Activated gamma-delta T cell treated with Interleukin-2 at 50 U/mL for 16 hours (primary cell): ENCODE measurements at places on chromosomes 16 and 17.

DNA sequence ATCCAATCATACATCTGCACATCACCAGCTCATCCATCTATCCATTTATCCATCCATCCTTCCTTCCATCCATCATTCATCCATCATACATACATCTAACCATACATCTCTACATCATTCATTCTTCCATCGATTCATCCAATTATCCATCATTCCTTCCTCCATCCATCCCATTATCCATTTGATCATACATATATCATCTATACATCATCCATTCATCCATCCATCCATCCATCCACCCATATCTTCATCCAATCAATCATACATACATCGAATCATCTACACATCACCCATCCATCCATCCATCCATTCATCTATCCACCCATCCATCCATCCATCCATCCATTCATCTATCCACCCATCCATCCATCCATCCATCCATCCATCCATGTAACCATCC lies 29.3 kb upstream of the STH start:
- no peak for DNase-seq

DNA sequence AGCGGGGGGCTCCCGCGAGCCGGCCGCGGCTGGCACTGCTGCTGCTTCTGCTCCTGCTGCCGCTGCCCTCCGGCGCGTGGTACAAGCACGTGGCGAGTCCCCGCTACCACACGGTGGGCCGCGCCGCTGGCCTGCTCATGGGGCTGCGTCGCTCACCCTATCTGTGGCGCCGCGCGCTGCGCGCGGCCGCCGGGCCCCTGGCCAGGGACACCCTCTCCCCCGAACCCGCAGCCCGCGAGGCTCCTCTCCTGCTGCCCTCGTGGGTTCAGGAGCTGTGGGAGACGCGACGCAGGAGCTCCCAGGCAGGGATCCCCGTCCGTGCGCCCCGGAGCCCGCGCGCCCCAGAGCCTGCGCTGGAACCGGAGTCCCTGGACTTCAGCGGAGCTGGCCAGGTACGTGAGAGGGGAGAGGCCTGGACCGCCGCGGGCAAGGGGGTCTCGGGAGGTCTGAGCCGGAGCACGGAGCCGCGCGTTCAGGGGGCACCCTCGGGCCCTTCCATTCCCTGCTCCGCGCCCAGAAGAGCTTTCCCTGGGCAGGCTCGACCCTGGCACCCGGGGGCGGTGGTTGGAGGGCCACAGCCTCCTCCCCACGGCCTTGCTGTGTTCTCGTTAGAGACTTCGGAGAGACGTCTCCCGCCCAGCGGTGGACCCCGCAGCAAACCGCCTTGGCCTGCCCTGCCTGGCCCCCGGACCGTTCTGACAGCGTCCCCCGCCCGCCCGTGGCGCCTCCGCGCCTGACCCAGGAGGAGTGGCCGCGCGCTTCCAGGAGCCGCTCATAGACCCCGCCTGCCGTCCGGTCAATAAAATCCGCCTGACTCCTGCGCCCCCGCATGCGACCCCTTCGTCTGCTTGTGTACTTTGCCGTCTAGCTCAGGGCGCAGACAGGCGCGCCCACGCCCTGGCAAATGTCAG lies 591 bp downstream of the NPW start:
- DNase-seq: no peak

DNA sequence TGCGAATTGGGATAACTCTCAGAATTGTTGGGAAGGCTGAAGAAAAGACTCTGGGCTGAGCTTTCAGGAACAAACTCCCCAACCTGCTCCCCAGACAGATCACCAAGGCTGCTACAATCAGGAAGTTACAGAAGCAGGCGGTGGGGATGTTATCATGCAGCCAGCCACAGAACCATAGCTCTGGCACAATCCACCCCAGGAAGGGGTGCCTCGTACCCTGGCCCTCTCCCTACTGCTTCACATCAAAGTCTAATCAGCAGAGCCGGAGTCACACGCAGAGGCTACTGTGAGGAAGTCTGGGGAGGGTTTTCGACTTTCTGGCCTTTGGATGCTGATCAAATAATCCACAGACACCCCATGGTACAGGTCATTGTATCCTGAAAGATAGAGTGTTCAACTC lies 86.8 kb downstream of the NTN1 start:
- no peak for DNase-seq

DNA sequence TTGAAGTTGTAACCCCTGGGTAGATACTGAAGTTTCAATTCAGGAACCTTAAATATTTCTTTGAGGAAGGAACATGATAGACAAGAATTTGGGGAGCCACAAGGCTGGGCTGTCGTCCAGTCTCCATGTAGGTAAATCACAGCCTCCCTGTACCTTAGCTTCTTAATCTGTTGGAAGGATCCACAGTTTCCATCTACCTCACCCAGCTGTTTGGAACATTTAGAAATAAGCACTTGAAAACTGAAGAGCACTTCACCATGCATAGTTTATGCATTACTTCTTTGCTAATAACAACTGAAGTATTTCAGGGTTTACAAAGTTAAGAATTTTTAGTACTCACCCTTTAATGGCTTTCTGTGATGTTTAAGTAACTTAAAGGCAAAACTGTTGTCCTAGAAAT lies 17.2 kb downstream of the TXNDC11 start:
- DNase-seq: no peak

DNA sequence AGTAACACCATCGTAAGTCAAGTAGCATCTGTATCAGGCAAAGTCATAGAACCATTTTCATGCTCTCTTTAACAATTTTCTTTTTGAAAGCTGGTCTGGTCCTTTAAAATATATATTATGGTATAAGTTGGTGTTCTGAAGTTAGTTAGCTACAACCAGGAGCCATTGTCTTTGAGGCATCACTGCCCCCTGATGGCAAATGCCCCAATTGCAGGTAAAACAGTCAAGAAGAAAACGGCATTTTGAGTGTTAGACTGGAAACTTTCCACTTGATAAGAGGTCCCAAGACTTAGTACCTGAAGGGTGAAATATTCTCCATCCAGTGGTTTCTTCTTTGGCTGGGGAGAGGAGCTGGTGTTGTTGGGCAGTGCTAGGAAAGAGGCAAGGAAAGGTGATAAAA lies 14.1 kb downstream of the TP53 start:
- no peak for DNase-seq

GRCh38 chr16:15682105-15682570 lies 32.1 kb downstream of the NDE1 start:
- DNase-seq: no peak

GRCh38 chr17:15490634-15491261 lies 23.3 kb upstream of the CDRT4 start:
- DNase-seq: no peak

- peak; percentile 31 for DNase-seq
Observed at GRCh38 chr16:77191259-77191969, 424 bp downstream of the MON1B start.

GRCh38 chr16:85824161-85825135 lies 25.0 kb downstream of the COX4I1 start:
- DNase-seq: no peak

DNA sequence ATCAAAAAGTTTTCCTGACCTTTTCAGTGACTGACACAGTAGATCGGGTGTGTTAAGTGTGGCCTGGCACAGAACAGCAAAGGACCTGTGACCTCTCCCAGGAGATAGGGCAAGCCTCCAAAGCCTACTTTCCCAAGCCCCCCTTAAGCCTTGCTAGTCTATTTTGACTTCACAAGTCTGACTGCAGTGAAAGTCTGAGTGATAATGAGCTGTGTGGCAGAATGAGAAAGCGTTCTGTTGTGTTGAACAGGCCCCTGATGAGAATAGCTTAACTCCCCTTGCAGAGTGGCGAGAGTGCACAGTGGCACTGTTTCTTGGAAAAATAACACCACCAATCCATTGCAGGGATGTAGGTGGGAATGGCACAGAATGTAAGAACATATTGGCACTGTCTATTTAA lies 32.8 kb downstream of the MMD start:
- DNase-seq: no peak

DNA sequence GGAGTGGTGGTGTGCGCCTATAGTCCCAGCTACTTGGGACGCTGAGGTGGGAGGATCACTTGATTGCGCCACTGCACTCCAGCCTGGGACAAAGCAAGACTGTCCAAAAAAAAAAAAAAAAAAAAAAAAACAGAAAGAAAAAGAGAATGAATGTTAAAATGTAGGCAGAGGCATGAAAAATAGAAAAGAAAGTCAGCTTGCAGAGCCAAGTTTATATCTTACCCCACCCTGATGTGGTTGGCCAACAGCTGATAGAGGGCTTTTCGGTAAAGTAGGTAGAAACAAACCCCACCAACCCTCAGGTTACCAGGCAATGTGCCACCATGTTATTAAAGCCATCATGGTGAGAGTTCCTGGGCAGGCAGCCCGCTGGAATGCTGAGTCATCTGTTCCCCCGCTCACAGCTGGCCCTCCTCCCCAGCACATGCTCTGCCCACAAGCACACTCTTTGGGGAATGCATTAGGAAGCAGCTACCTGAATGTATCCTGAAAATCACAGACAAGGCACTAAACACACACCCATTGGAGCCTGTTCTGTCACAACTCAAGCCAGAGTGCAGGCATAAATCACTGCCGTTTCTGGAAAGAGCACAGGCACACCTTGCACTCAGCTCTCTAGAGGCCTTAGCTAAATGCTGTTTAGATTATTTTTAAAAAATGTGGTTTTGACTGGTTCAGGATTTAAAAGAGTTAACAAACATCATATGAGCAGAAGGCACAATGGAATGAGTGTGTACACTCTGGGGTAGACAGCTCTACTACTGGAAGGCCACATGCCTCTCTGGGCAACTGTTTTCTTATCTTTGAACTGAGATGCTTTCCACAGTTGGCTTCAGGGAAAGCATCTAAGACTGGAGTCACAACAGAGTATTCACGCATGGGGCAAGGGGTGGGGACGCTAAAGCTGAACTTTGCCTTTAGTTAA lies 128.5 kb downstream of the PARN start:
- DNase-seq: no peak

DNA sequence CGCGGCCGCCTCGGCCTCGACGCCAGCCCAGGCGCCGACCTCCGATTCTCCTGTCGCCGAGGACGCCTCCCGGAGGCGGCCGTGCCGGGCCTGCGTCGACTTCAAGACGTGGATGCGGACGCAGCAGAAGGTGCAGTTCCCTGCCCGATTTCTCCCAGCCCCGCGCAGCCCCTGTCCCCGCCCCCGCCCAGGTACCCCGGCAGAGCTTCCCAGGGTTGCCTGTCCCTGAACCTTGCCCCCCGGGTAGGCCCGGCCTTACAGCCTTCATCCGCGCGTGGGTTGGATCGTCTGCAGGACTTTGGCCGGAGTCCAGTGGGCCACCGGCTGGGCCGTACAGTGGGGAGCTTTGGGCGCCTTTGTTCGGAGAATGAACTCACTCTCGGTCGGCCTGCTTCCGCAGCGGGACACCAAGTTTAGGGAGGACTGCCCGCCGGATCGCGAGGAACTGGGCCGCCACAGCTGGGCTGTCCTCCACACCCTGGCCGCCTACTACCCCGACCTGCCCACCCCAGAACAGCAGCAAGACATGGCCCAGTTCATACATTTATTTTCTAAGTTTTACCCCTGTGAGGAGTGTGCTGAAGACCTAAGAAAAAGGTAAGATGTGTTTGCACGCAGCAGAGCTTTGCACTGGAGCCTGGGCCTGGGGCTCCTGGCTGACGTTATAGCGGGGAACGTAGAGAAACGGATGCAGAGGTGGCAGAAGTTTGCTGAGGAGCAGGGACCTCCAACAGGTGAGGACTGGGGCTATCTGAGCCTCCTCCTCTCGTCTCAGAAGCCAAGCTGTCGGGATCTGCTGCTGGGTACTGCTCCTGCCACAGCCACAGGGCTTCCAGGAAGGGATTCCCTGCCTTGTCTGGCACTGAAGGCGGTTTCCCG lies 593 bp downstream of the GFER start:
- DNase-seq: no peak

DNA sequence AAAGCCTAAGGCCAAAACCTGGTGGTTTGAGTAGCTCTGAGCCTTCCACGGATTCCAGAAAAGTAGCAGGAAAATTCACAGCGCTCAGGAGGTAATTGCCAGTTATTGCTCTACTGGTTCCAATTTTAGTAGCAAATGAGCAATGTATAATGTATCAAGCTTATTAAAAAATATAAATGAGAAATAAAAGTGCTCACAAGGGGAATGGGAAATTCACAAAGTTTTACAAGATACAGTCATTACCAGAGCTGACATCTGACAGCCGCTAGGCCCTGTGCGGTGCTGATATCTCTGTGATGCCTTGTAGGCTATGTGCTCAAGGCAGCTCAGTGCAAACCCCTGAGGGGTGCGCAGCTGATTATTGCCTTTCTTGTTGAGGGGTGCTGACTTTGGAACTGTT lies 47.5 kb downstream of the HS3ST3A1 start:
- no peak for DNase-seq

- DNase-seq: no peak
Observed at GRCh38 chr16:31099860-31100638, 5.5 kb upstream of the VKORC1 start.

- no peak for DNase-seq
Observed at GRCh38 chr17:57415751-57416207, 159.5 kb downstream of the MSI2 start.

DNA sequence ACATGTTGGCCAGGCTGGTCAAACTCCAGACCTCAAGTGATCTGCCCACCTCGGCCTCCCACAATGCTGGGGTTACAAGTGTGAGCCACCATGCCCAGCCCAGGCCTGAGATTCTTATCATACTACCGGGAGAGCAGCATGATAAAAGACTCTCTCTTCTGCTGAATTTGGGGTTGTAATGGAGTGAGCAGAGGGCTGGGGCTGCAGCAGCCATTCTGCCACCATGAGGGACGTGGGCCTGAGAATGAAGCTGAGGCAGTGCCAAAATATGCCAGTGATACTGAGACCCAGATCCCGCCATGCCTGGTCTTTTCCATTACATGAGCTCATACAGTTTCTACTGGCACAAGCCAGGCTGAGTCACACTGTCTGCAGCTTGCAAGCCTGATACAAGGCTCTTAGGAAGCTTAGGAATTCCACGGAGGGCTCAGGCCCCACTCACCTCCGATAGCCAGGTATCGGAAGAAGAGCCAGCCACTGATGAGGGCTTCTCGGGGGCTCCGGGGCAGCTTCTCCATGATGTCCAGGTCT lies 19.6 kb upstream of the P2RX1 start:
- DNase-seq: no peak

- peak; percentile 80 for DNase-seq
Observed at GRCh38 chr17:8109661-8110455, 8.5 kb downstream of the ALOXE3 start.

DNA sequence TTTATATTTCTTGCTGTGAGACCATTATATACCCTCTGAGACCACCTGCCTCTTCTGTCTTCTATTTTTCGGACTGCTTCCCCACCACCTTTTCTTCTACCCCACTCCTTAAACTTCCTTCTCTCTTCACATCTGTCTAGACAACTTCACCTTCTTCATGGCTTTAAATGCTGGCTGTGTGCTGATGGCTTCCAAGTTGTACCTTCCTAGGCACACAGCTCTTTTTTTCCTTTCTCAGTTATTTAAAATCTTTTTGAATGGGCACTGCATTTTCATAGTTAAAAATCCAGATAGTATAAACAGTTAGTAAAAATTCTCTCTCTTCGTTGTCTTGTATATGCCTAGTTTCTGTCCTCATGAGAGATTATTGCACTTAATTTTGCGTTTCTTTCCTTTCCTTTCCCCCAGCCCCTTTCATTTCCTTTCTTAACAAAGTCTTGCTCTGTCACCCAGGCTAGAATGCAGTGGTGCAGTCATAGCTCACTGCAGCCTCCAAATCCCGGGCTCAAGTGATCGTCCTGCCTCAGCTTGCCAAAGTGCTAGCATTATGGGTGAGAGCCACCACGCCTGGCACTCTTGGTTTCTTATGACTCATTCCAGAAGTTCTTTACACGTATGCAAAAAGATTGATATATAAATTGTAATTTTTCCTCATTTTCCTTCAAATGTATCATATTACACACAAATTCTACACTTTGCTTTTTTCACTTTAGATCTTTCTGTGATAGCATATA lies 114.3 kb downstream of the NPIPB5 start:
- DNase-seq: no peak

- no peak for DNase-seq
Observed at GRCh38 chr16:48279199-48279598, 31.9 kb upstream of the ABCC11 start.

GRCh38 chr16:79740252-79740651 lies 139.7 kb upstream of the MAF start:
- no peak for DNase-seq
